Aorta (tissue), 5 donors: ENCODE measurements at places on chromosomes 3 and 15.

DNA sequence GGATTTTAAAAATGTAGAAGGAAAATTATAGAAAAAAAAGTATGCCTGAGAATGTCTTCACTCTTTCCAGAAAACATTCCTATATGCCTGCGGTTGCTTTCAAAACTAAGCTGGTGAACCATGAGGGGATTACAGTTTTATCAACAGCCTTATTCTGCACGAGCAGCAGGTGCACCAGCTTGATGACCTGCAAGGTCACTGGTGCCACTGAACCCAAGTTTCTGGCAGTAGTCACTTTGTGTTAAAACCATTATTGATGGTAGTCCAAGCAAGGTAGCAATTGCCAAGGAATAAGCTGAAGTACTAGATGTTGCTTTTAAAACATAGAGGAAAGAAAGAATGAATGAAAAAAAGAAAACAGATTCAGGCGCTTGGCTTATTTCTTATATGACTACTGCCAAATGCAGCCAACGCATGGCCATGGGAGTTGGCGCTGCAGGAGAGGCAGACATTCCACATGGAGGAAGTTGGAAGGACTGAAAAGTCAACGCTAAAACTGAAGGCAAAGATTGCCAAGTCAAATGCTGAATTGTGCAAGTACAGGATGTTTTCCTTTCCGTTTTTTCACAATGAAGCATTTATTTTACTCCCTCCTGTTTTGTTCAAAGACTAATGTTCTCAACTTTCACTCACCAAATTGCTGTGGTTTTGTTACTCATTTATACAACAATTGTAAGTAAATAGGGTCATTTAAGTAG, 601.4 kb downstream of the CADM2 start:
- DNase-seq = peak; percentile 71

GRCh38 chr15:52678468-52679231, 538 bp downstream of the ATOSA start:
- DNase-seq = peak; percentile 90

GRCh38 chr3:140863580-140864009, 78.0 kb upstream of the SLC25A36 start:
- DNase-seq = no peak

GRCh38 chr15:75718328-75718727, 5.7 kb upstream of the CSPG4 start:
- peak; percentile 89 for DNase-seq

DNA sequence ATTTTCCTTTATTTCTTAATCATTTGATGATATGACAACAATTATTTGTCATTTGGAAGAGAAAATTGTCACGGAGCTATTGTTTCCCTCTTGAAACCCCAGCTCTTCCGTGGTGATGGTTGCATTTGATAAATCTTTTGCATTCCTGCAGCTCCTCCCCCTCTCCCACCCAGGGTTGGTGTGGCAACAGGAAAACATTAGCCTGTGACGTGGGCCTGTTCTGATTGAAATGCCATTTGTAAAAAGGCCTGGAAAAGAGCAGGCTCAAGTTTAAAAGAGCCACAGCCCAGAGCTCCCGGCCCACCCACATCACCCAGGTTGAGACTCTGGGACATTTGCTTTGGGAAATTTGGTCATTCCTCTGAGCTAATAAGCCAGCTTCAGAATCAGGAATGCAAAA, 282.5 kb downstream of the RPLP1 start:
- no peak for DNase-seq

GRCh38 chr3:29568355-29568754, 287.5 kb downstream of the RBMS3 start:
- no peak for DNase-seq

DNA sequence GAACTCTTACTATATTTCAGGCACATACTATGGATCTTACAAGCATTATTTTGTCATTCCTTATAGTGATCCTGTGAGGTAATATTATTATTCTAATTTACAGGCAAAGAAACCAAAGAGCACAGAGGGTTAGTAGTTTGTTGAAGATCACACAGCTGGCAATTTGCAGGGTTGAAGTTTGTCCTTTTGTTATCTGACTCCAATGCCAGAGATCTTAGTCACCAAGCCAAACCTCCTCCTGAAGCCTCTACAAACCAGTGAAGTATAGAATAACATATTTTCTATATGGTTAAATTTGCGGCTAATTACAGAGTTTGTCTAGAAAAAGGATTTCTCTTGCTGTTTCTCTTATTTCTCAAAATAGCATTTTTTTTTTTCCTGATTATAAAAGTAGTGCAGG, 11.2 kb downstream of the ISLR2 start:
- no peak for DNase-seq

GRCh38 chr3:128573707-128574162, 76.9 kb downstream of the RPN1 start:
- DNase-seq = no peak

- no peak for DNase-seq
Observed at GRCh38 chr3:4504340-4505261, 11.5 kb downstream of the ITPR1 start.

DNA sequence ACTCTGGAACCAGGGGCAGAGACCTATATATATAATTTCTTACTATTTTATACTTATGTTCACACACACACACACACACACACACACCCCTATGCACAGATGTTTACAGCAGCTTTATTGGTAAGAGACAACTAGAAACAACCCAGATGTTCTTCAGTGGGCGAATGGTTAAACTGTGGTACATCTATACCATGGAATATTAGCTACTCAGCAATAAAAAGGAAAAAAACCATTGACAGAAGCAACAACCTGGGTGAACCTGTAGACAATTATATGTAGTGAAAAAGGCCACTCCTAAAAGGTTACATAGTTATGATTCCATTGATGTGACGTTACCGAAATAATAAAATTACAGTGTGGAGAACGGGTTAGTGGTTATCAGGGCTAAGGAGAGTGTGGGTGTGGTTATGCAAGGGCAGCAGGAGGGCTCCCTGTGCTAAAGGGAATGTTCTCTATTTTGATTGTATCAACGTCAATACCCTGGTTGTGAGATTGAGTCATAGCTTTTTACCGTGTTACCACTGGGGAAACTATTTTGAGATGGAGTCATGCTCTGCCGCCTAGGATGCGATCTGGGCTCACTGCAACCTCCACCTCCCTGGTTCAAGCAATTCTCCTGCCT, 85.5 kb downstream of the FLNB start:
- no peak for DNase-seq

GRCh38 chr3:172046268-172046915, 7.0 kb downstream of the FNDC3B start:
- no peak for DNase-seq

GRCh38 chr15:64478863-64479262, 18.5 kb downstream of the ZNF609 start:
- no peak for DNase-seq

DNA sequence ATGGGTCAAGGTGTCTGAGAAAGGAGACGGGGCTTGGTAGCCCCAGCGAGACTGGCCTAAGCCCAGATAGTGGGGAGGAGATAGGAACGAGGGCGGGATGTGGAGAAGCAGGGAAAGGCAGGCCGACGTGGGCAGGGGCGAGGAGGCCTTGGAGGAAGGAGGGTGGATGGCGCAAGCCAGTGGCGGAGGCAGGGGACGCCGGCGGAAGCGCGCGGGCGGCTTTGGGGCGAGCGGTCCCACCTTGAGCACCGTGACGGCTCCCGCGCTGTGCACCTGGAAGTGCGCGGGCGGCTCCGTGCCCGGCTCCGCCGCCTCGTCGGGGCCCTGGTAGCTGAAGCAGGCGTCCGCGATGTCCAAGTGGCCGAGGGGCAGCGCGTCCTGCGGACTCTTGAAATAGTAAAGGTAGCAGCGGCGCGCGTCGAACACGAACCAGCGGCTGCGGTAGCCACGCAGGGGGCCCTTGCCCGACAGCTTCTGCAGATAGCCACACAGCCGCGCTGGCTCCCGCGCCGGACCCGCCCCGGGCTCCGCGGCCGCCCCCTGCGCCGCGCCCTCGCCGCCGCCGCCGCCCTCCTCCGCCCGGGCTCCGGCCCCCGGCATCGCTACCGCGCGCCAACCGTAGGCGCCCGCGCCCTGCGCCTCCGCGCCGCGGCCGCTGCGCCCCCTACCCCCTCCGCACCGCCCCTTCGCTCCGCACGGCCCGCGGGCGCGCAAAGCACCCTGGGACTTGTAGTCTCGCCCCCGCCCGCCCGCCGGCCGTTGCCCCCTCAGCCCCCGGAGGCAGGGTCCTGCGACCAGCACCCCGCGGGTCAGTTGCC, at the start of gene TBC1D2B:
TSS of gene TBC1D2B (minus strand) at position 659 of the 818 bp plus-strand sequence. CDS start at position 600, 59 bp downstream.
- peak; percentile 91 for DNase-seq

GRCh38 chr3:144121661-144122060, 150.0 kb downstream of the DIPK2A start:
- no peak for DNase-seq

DNA sequence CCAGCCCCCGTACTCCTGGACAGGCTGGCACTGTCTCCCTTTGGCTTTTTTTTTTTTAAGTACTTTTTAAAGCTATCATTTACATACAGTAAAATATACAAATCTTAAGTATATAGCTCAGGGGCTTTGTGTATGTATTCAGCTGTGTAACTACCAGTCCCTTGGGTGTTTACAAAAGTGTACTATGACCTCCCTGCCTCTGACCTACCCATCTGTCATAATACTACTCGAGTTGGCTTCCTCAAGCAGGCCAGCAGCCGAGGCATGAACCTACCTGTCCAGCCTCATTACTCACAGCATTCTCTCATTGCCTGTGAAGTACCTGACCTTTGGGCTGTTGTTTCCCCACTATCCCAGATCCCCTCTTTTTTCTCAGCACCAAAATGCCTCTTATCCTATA, 33.2 kb downstream of the ABHD2 start:
- no peak for DNase-seq

DNA sequence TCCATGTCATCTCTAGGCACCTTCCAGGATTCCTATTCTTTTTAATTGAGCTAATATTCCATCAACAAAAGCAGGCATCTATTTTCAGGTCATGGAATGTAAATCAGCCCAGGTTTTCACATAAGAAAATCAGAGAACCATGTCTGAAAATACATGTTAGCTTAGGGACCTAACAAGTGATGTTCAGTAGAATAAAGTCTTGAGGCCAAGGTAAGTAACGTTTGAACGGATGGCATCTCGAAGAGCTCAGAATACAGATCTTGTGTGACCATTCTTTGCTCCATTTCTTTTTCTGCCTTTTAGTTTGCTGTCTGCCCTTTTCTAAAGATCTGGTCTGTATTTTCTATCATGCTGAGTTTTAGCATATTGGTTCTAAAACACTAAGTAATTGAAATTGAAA, 16.5 kb upstream of the KCNMB2 start:
- no peak for DNase-seq

DNA sequence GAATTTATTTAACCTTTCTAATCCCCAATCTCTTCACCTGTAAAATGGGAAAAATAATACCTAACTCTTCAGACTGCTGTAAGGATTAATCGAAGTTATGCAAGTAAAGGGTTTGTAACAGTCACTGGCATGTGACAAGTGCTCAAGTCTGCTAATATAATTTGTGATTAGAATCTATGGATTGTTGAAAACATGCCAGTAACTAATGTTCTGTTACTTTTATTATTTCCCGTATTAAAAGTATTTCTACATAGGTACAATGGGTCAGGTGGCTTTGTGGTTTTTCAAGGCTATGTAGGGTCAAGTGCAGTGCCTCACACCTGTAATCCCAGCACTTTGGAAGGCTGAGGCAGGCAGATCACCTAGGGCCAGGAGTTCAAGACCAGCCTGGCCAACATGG, 29.4 kb downstream of the ULK4 start:
- no peak for DNase-seq

DNA sequence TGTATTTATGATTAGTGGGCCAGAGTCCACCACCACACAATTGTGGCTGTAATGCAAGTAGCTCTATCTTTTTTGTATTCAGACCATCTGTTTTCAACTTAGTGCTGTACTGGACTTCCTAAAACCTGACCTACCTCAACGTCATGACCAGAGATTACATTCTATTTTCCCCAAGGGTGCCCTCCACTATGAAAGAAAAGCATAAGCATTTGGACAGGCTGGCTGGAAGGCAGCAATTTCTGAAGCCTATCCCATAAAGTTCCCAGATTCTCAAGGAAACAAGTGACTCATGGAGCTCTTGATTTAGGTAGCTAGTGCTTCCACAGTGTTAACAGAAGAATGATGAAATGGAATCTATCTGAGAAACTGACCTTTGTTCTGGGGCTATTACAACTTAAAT, 75.8 kb downstream of the COL8A1 start:
- DNase-seq = no peak

- DNase-seq = no peak
Observed at GRCh38 chr3:133475245-133476010, 75.6 kb downstream of the BFSP2 start.

DNA sequence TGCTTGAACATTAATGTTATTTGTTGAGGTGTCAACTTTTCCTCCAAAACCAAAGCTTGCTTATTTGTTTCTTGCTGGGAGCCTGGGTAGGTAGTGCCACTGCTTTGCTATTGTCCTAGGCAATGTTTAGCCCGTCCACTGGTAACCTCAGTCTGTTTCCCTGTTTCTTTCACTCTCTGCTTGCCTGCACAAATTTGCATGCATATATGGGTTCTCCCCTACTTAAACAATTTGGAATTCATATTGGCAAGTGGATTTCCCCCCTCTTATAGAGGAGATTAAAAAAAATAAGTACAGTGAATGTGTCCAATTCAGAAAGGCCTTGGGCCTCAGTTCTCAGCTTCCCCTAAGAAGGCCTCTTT, 45.0 kb upstream of the BOC start:
- DNase-seq = no peak

GRCh38 chr3:19446687-19447086, 298.4 kb downstream of the KCNH8 start:
- DNase-seq = no peak

GRCh38 chr3:126208606-126209256, 28.3 kb upstream of the ALDH1L1 start:
- peak; percentile 96 for DNase-seq

DNA sequence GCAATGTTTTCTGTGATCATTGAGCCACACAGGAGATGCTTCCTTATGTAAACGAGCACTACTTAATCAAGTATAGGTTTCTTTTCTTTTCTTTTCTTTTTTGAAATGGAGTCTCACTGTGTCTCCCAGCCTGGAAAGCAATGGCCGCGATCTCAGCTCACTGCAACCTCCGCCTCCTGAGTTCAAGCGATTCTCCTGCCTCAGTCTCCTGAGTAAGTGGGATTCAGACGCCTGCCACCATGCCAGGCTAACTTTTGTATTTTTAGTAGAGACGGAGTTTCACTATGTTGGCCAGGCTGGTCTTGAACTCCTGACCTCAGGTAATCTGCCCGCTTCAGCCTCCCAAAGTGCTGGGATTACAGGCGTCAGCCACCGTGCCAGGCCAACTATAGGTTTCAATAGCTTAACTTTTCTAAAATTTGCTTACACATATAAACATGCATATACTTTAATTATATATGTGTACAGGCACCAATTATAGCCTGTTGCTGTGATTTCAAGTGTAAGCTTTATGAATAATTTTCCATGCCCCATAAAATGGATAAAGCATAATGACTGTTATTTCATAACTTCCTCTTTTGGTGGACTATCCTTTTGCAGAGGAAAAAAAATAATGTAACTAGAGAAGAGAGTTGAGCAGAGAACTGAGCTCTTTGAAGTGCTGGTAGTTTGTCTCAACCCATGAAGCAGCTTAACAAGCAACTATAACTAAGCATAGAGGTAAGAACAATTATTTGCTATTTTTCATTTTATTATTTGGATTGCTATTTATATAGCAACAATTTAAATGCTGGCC, 24.8 kb upstream of the MBNL1 start:
- DNase-seq = peak; percentile 29
